ENCODE measurements at places on chromosomes 11 and 22.

- no peak for DNase-seq
Observed at GRCh38 chr22:20771918-20772625, 1.8 kb upstream of the SERPIND1 start.

DNA sequence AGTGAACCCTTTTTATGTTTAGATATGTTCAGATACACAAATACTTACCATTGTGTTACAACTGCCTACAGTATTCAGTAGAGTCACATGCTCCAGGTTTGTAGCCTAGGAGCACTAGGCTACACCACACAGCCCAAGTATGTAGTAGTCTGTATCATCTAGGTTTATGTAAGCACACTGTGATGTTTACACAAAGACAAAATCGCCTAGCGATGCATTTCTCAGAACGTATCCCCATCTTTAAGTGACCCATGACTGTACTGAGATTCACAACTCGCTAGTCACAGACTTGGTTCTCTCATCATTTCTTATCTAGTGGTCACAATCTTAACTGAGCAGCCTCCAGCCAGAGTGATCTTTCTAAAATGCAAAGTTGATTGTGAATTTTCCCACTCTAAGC, 119.2 kb downstream of the RASSF10 start:
- no peak for DNase-seq

DNA sequence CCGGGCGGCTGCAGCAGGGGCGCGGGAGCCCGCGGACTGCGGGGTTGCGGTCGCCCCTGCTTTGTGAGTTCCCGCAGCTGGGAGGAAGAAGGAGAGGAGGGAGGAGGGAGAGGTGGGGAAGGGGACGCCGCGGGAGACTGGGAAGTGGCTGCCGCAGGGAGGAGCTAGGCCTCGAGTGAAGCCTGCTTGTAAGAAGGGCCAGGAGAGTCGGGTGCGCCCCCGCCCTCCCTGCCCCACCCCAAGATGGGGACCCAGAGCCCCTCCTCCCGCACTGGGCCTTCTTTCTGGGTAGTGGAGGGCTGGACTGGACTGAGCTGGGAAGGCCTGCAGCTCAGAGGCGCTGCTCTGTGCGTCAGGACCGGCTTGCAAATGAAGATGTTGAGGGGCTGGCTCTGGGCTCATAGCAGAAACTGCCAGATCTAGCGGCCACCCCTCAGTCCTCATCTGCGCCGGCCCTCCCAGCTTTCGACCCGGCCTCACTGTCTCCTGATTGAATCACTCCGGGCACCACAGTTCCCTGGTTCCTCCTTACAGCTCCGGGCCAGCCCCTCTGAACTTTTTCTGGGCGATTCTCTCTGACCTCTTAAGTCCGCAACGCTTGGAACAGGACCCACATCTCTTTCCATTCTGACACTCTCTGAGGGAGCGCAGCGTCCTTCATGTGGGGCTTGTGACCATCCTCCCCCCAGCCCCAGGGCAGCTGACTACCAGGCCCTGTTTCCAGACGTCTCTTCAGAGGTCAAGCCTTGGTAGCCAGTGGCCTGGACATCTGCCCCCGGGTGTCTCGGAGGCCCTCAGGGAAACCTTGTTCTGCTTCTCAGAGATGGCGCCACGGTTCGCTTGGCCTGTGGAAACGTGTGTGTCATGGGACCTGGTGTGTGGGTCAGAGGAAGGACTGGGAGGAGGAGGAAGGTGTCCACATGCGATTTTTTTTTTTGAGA, 21.9 kb downstream of the SERPINH1 start:
- DNase-seq = no peak

DNA sequence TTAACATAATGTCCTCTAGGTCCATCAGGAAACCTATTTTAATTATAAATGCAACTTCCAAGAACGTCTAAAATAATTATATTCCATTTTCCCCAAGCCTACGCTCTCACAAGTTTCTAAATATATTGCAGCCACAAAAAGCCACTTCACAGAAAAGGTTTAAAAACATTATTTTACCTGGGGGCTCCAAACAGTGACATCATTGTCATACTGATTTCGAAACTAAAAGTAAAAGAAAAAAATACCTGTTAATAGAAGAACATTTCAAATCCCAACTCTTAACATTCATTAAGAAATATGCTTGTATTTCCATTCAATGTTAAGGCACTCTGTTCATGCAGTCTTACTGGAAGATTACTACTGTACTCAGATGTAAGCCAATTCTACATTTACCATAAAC, 1.4 kb downstream of the PSMA1 start:
- no peak for DNase-seq

DNA sequence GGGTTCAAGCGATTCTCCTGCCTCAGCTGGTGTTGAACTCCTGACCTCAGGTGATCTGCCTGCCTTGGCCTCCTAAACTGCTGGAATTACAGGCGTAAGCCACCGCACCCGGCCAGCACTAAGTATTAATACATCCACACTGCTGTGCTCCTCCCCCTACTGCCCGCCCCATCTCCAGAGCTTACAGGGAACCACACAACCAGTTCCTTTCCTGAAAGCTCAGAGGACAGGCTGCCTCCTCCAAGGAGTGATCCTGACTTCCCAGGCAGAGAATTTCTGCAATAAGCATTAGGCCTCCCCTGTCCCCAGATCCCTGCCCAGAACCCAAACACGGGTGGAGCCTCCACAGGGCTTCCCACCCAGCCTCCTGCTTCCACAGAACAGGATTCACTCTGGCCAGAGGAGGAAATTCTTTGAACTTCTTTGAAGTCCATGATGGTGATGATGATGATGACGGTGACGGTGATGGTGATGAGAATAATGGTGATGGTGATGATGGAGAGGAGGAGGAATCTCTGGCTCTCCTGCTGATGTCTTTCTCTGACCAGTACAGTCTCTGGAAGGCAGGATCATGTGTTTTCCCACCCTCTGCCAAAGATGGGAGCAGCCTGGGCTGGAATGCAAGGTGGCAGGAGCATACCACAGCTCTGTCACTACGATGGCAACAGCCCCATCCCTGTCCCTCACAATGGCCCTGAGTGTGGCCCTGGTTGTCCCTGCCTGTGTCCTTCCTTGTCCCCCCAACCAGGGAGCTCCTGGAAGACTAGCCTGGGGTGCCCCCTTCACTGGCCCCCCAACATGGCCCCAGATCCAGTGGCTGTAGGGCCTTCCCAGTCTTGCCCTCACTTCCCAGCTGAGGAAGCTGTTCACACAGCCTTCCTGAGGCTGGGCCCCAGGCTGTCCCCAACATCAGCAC, 33.5 kb upstream of the CSNK1E start:
- DNase-seq = no peak

DNA sequence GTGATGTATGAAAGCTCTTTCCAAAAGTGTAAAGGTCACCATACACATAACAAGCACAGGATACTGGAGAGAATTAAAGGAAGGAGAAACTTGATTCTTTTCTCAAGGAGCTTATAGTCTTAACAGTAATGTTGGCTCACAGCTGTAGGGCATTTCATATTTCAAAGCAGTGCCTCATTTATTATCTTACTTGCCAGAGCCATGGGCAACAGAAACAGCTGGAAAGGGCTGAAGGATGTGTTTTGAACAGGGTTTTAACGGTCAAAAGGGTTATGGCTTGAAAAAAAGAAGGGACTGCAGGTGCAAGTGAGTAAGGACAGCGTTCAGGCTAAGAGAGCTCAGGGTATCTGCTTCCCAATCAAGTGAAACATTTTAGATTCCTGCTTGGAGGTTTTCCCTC, 2.7 kb upstream of the GRAMD1B start:
- no peak for DNase-seq

- DNase-seq = no peak
Observed at GRCh38 chr11:73463359-73463758, 87.2 kb downstream of the RELT start.

GRCh38 chr11:13327421-13327820, 49.8 kb downstream of the BMAL1 start:
- no peak for DNase-seq

- no peak for DNase-seq
Observed at GRCh38 chr11:64084951-64085710, 49.4 kb downstream of the FLRT1 start.

GRCh38 chr11:69878144-69878883, 59.1 kb upstream of the FGF3 start:
- no peak for DNase-seq

All from stimulated activated CD8-positive, alpha-beta memory T cell treated with anti-CD3 and anti-CD28 coated beads, Interleukin-2, amount 100 ng/mL, for 1 hour (primary cell).